Fibroblast of skin of scalp (primary cell): ENCODE measurements at places on chromosomes 2 and 18.

DNA sequence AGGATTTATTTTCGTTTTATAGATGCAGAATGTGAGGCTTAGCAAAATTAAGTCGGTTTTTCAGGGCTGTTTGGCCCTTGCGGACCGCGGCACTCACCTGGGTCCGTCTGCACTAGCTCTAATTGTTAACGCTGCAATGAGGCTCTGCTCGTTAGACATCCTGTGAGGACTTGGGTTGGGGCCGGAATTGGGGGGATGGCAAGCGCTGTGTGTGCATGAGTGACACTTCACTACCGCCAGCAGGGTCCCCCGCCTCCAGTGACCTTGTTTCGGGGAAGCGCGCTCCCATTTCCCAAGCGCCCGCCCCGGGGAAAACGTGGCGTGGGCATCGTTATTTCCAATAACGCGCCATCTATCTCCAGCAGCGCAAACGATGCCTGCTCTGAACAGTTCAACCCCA lies 54.2 kb downstream of the KCNG2 start:
- DNase-seq = no peak

- no peak for DNase-seq
Observed at GRCh38 chr2:63619328-63619727, 30.6 kb downstream of the MDH1 start.

- DNase-seq = no peak
Observed at GRCh38 chr2:240213476-240214421, 73.3 kb upstream of the OTOS start.

- no peak for DNase-seq
Observed at GRCh38 chr2:102044967-102045489, 53.3 kb downstream of the IL1R2 start.

GRCh38 chr2:96737251-96737650 lies 2.6 kb downstream of the LMAN2L start:
- DNase-seq = no peak

- no peak for DNase-seq
Observed at GRCh38 chr2:98121149-98121548, 34.2 kb downstream of the VWA3B start.

DNA sequence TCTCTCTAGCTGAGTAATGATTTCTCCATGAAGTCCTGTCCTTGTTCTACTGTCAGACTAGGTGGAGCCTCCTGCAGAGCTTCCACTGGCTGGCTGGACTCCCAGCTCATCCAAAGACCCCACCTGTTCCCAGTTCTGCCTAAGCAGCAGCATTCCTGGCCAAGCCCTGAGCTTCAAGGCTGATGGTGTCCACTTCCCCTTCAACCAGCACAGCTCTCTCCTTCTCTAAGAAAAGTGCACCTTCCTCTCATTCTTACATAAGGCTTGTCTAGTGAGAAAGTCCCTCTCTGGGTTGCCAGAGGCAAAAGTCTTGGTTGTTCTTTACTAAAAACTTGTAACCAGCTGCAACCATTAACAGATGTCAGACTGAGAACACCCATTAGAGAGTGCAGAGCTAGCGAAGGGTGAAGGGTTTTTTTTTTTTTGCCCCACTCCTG lies 58.9 kb downstream of the CXCR4 start:
- DNase-seq = no peak

GRCh38 chr2:52465287-52465686 lies 1302.3 kb upstream of the CHAC2 start:
- DNase-seq = peak; percentile 73

GRCh38 chr2:41413813-41414485 lies 633.9 kb upstream of the PKDCC start:
- no peak for DNase-seq
